ENCODE measurements at places on chromosomes 2 and 18.
A peak's percentile ranks its signal among the peaks of the same experiment; 100 is the strongest.

GRCh38 chr2:7241041-7241745 is 324.0 kb downstream of the RNF144A start:
- DNase-seq, result no peak

GRCh38 chr2:134766583-134766982 is 47.8 kb upstream of the TMEM163 start:
- no peak for DNase-seq

DNA sequence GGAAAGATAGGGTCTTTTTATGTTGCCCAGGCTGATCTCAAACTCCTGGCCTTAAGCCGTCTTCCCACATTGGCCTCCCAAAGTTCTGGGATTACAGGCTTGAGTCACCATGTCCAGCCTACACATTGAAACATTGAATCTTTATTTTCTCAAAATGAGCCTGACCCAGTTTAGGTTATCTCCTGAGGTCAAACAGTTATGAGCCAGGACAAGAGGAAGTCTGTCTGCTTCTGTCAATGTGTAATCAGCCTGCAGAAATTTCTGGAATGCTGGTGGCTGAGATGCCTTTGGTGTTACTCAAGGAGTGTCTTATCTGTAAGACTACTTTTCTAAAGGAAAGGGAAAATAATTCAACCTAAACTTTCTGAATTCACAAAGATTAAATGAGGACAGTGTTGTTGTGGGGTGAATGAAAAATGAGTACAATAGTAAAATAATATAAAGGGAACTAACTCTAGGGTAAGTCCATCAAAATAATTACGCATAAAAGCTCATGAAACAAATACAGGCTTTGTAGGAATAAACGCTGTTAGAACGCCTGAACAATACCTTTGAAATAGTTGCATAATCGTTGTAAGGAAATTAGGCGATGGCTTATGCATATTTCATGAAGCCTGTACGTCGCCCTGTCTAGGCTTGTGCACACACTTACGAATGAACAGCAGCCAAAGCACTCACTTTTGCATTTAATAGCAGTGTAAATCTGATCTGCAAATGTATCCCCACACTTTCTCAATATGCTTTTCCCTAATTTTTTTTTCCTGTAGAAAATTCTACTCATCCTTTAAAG is 260.8 kb downstream of the RDH14 start:
- peak; percentile 25 for DNase-seq

- no peak for DNase-seq
Measured at GRCh38 chr2:79975791-79976565, 328.6 kb downstream of the LRRTM1 start.

- no peak for DNase-seq
Measured at GRCh38 chr2:177029501-177029900, 183.1 kb upstream of the HNRNPA3 start.

- DNase-seq, result no peak
Measured at GRCh38 chr18:24499814-24500213, 39.4 kb downstream of the HRH4 start.

DNA sequence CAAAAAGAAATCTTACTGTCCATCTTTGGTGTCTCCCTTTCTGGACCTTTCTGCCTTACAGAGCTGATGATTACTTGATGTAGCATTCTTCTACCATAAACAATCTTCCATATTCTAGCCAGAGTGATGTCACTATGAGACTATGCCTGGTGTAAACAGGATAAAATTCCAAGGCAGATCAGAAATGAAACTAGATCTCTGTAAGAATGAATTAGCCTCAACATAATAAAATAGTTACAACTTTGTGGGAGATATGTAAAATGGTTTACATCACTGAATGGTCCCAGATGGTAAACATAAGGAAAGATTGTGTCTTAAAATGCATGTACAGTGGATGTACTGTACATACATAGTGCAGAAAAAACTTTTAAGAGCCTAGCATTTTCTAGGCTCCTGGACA is 112.3 kb upstream of the ZNF521 start:
- no peak for DNase-seq

GRCh38 chr2:36578343-36579296 is 19.3 kb downstream of the FEZ2 start:
- no peak for DNase-seq

DNA sequence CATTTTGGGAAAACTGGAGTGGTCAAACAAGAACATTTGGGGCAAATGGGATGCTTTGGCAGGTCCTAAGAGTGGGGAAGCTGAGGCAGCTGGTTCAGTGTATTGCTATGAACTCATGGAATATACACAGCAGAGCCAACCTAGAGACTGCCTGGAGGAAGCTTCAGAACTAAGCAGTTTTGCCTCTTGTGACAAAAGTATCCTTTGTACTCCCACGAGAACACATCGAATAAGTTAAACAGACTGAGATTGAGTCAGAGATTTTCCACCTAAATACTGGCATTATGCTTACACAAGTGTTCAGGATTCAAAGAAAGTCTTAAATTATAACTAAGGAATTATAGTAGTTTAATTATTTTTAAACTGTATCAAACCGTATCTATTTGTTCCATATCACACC is 5.2 kb upstream of the ARMC9 start:
- DNase-seq, result no peak

- no peak for DNase-seq
Measured at GRCh38 chr2:242034996-242035814, 165.7 kb downstream of the RTP5 start.

DNA sequence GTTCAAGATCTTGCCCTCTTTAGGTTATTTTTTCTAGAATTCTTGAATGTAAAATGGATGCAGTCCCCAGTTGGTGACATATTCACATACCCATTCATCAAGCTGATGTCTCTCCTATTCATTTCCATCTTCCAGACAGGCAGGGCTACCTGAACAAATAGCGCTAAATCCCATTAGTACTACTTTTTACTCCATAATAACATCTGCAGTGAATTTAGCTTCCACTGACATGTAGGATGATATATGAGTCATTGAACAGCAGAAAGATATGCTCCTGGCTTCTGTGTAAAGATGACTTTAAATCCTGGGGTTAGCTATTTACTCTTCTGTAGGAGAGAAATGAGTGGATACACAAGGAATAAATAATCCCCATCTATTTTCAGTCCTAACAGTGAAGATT is 194.7 kb downstream of the RND3 start:
- DNase-seq, result no peak

GRCh38 chr2:61434314-61434713 is 36.6 kb downstream of the USP34 start:
- no peak for DNase-seq

DNA sequence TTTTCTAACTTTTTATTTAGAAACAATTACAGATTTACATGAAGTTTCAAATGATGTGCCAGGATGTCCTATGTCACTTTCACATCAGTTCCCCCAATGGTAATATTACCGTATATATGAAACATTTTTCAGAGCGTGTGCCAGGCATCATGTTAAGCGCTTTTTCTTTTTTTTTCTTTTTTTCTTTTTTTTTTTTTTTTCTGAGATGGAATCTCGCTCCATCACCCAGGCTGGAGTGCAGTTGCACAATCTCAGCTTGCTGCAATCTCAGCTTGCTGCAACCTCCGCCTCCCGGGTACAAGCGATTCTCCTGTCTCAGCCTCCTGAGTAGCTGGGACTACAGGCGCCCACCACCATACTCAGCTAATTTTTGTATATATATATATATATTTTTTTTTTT is 5.6 kb upstream of the PPP4R1 start:
- DNase-seq, result no peak

DNA sequence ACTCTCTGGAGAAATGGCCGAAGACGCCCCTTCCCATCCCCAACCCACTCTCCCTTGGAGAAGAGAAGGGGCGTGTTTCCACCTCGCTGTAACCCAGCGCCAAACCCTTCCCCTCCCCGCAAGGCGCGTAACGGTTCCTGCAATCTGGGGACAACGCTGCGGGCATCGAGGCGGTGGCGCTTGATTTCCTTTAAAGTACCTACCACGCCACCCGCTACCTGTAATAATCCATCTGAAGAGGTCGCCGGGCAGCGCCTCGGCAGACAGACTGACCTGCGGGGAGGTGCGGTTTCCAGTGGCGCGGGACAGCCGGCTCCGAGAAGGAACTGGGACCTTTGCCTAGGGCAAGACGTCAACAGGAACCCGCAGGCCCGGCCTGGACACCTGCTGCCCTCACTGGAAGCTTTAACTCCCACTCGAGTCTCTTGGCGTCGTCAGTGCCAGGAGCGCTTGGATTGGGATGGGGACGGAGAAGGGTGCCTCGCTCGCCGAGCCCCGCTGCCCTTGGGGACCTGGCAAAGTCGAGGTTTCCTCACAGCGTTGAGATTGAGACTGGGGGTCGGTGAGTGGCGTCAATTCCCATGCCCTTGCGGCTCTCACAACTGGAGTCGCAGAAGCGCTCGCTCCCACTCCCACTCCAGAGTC is at the start of gene CYP1B1:
CYP1B1 (minus strand) TSS at position 645 of the 645 bp plus-strand sequence. CDS start 763 bp downstream, outside the sequence.
- DNase-seq, result no peak

DNA sequence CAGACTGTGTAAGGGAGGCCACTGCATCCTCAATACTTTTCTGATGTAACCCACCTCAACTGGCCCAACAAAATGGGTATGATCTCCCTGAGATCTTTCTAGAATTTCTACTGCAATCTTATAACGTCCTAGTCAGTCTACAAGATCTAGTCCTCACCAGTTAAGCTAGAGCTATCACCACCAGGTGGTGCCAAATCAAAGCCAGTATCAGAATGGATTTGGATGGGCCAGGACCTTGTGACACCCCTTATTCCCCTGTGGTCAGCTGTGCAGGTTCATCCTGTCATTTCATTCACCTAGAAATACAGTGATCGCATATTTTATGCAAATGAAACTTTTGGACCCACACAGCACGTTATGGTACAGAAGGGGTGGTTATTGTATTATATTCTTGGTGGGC is 90.3 kb downstream of the OLA1 start:
- DNase-seq, result no peak

DNA sequence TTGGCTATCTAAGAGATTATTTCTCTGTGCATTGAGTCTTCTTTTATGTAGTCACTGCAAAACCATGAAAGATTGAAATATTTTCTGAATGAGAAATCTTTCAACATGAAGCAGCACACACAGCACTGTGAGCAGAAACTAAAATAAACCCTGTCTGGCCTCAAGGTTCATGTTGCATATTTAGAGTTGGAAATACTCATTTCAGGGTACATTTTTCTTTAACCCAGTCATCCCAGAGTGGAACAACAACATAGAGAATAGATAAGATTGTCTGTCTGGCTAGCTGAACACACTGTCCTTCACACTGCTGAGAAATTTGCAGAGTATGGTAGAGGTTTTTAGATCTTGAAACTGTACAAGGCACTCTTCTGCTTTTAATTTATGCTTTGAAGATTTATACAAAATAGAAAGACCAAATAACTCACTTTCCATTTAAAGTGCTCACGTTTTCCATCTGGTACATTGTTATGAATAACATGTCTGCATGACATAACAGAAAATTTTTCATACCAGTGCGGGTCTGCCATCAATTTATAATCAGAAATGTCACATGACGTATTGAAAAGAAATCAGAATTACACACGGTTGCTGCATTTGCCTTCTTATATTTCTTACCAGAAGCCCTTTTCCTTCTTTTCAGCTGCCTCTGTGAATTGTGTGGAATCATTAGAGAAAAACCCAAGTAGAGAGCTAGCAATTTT is 25.0 kb upstream of the FN1 start:
- no peak for DNase-seq

Data from NCI-H2171 (cell line).